ENCODE measurements at places on chromosomes 4 and X. TPM values are rescaled to one million over a fixed set of nuclear protein-coding genes. Genes with fewer than 3 reads are reported as not detected.

Gene F9
- not detected for total RNA-seq

Gene SNCA
- 8.7 TPM for total RNA-seq

Gene CYBB
- total RNA-seq = 0.38 TPM

Gene NEUROG2
- total RNA-seq = not detected

DNA sequence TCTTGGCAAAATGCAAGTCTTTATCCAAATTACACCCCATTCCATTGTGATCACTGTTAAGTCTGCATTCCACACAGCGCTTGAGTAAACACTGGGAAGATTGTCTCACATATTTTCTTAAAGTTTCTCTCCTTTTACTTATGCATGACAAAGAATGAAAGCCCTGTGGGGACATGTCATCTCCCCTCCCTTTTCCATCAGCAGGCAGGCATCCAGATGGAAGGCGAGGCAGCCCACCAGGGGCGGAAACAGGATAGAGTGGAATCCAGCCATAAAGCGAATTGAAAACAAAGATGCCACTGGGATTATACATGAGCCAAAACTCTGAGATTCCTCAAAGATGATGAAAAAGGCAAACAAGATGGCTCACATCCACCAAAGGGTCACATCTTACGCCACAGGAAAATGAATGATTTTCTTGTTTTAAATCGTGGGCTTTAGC lies 78.2 kb downstream of the AFAP1 start:
- DNase-seq = no peak

GRCh38 chr4:113270520-113271319 lies 221.3 kb downstream of the ANK2 start:
- no peak for DNase-seq
